NCI-H510A (cell line): ENCODE measurements at places on chromosomes 3 and 15.

DNA sequence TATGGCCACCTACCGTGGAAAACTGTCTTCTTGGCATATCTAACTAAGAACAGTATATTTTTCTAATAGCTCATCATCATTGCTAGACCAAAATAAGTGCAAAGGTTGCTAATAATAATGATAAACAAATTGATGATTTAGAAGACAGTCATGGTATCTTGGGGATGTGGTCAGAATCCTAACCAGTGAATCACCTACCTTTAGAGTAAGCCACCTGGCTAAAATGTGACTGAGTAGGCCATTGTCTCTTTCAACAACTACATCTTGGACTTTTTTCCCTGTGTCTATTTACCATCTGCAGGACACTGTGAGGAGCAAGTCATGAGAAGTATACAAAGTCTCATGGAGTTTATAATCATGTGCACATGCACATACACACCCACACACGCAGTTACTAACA lies 273.5 kb upstream of the SEMA6D start:
- DNase-seq, result no peak

DNA sequence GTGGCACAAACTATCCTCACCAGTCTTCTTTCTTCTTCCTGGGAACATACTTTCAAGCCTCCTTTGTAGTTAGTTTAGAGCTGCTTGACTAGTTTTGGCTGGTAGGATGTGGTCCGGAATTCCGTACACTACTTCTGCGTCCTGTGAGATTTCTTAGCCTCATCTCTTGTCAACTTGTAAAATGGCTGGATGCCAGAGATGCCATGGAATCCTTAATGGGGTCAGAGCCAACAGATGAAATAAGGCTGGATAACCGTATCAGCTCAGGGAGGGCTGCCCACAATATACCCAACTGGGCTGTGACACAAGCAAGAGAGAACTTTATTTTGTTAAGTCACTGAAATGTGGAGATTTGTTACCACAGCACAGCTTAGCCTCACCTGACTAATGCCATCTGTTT lies 466.9 kb upstream of the MDFIC2 start:
- no peak for DNase-seq

- DNase-seq, result peak; percentile 60
Observed at GRCh38 chr3:139934613-139935015, 371 bp upstream of the CLSTN2 start.

DNA sequence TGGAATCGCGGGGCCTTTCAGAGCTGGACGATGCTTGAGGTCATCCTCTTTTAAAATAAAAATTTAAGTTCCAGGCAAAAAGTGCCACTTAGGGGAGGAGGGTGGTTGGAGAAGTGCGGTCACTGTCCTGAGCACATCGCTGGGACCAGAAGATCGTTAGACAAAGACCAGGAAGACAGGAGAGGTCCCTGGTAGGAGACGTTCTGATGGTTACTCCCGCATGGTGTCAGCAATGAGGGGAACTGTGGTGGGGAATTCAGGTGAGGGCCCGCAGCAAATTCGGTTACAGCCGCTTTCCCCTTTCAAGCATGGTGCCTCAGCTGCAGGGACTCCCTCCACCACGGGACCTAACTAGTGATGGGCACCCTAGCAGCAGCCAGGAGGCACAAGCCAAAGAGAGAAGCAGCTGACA lies 1.0 kb upstream of the ISY1 start:
- DNase-seq, result no peak

- DNase-seq, result no peak
Observed at GRCh38 chr3:128503751-128504532, 10.9 kb upstream of the GATA2 start.

GRCh38 chr15:83219026-83219425 lies 11.4 kb upstream of the HDGFL3 start:
- DNase-seq, result no peak

DNA sequence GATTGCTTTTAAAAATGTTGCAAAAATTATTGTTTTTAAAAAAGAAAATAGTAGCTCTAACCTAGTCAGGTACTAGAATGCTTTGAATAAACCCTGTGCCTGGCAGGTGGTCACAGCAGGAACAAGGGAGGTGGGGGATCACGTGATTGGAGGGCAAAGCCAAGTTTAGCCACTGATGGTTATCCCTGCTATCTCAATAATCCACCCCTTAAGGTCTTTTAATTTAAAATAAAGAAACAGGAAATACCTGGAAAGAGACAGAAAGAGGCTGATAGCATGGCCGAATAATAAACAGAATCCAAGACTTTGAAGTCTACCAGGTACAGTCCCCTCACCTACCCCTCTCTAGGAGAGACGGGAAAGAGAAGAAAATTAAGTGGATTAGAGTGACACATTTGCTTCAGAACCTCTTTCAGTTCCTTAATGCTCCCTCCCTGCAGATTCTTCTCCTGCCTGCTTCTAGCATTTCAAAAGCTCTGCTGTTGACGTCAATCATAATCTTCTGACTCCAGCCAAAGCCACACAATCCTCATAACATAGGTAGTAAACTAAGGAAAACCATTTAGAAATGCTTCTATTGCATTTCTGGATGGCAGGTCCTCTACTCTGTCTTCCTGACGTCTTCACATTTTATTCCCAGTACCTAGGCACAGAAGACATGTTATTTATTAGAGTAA lies 303.4 kb upstream of the MME start:
- DNase-seq, result no peak

GRCh38 chr15:98844261-98844660 lies 163.3 kb downstream of the PGPEP1L start:
- DNase-seq, result no peak

- no peak for DNase-seq
Observed at GRCh38 chr15:31049682-31050615, 51.6 kb downstream of the TRPM1 start.

DNA sequence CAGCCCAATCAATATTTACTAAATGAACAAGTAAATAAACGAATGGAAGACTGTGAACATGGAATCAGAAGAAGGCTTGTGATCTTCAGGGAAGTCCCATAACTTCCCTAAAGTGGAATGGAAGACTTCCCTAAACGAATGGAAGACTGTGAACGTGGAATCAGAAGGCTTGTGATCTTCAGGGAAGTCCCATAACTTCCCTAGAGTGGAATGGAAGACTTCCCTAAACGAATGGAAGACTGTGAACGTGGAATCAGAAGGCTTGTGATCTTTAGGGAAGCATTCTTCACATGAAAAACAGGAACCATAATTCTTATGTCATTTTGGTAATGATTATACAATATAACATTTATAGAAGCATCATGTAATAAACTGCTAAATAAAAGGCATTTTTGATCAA lies 38.8 kb downstream of the EOGT start:
- no peak for DNase-seq

DNA sequence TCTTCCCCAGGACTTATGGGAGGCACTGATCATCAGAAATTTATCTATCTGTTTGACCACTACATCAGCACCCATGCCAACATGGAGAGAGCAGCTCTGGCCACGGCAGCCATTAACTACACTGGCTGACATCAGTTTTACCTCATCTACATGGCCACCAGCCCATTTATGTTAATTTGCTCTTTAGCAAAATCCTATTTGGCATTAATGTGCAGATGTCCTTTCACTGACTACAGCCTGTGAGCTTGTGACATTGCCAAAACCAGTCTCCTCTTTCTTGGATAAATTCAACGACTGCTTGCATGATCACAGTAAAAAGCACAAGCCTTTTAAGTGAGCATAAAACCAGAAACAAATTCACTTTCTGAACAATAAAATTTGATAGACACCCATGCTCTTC lies 47.5 kb downstream of the NR1I2 start:
- DNase-seq, result no peak

DNA sequence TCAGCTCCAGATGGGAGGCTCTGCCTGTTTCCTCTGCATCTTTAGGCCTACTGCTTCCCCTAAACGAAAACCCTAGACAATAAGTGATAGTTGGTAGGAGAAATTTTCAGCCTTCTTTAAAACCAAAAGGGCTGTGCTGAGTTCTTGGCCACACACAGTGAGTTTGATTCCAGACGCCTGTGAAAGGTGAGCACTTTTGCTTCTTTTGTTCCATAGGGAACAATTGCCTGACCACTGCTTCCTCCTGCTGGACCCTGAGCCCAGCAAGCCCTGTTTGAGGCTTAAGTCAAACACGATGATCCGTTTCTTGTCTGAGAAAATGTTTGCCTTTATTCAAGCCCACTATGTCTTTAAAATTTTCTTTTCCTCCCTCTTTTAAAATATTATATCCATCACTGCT lies 493.9 kb downstream of the ZIC1 start:
- no peak for DNase-seq

DNA sequence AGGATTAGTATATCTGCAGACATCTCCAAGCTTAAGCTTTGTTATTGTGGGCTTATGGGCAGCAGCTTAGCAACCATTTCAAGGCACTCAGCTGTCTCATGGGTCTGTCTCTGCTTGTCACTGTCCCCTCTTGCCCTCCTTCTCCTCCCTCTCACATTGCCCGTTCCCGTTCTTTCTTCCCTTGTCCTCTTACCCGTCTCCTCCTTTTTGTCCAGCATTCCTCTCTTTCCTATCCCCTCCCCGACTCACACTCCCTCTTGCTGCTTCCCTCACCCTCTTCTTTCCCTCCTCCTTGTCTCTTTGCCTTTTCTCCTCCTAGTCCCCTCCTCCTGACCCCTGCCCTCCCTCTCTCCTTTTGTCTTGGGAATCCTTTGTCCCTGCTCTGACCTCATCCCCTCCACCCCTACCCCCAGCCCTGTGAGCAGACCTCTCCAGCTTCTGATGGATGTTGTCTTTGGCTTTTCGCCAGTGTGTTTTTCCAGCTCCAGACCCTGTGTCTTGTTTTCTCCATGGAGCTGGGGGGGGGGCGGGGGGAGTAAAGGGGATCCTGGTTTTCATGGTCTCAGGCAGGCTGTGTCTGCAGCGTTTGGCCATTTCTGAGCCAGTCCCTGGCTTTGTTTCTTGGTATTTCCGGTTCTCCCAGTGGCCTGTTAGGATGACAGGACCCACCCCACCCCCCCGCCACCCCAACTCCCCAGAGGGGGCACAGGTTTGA lies 47.9 kb upstream of the TRAK1 start:
- peak; percentile 51 for DNase-seq

DNA sequence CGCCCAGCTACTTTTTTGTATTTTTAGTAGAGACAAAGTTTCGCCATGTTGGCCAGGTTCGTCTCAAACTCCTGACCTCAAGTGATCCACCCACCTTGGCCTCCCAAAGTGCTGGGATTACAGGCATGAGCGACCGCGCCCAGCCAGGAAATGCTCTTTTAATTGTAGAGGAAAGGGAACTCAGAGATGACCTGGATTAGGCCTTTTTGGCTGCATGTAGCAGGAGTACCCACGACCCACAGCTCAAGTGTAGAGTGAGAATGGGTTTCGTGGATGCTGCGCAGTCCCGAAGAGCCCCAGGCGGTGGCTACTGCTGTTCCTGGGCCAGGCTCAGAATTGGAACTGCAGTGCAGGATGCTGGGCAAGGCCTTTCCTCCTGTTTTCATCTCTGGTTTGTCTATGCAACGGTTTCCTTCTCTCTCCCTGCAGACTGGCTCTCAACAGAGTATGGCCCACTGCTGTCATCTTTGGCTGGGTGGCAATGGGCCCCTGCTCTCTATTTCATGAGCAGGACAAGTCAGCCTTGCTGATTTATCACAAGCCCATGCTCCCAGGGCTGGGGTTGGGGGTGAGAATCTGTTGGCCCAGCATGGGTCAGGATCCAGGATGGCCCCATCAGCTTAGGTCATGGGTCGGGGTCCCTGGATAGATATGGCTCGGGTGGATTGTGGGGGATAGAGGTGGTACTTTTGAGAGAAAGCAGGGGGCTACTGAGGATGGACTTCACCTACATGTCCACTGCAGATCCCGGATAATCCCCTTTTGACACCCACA lies 51.2 kb downstream of the GASK1A start:
- no peak for DNase-seq

- DNase-seq, result no peak
Observed at GRCh38 chr15:70703096-70703878, 60.1 kb downstream of the UACA start.

- no peak for DNase-seq
Observed at GRCh38 chr3:16841041-16841753, 43.6 kb upstream of the PLCL2 start.

- no peak for DNase-seq
Observed at GRCh38 chr15:60370105-60370868, 27.5 kb downstream of the ANXA2 start.

DNA sequence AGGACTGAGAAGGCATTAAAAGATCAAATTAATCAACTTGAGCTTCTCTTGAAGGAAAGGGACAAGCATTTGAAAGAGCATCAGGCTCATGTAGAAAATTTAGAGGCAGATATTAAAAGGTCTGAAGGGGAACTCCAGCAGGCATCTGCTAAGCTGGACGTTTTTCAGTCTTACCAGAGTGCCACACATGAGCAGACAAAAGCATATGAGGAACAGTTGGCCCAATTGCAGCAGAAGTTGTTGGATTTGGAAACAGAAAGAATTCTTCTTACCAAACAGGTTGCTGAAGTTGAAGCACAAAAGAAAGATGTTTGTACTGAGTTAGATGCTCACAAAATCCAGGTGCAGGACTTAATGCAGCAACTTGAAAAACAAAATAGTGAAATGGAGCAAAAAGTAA lies 149.7 kb upstream of the LRRFIP2 start:
- no peak for DNase-seq

DNA sequence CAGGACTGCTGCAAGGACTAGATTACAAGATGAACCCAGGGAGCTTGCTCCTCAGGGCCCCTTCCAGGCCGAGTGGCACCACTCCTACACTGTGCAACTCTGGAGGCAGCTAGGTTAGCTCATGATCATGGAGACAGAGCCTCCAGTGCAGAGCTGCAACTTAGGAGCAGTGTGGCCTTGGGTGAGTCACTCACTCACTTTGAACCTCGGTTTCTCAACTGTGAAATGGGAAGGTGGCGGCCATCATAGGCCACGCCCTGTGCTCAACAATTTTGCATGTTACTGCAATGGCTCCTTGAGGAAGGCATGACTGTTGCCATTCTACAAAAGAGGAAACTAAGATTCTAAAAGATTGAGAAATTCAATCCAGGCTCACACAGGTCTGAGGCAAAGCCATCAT lies 11.2 kb upstream of the CXCR6 start:
- DNase-seq, result no peak

GRCh38 chr15:45588219-45588875 lies 1.2 kb downstream of the BLOC1S6 start:
- DNase-seq, result no peak

DNA sequence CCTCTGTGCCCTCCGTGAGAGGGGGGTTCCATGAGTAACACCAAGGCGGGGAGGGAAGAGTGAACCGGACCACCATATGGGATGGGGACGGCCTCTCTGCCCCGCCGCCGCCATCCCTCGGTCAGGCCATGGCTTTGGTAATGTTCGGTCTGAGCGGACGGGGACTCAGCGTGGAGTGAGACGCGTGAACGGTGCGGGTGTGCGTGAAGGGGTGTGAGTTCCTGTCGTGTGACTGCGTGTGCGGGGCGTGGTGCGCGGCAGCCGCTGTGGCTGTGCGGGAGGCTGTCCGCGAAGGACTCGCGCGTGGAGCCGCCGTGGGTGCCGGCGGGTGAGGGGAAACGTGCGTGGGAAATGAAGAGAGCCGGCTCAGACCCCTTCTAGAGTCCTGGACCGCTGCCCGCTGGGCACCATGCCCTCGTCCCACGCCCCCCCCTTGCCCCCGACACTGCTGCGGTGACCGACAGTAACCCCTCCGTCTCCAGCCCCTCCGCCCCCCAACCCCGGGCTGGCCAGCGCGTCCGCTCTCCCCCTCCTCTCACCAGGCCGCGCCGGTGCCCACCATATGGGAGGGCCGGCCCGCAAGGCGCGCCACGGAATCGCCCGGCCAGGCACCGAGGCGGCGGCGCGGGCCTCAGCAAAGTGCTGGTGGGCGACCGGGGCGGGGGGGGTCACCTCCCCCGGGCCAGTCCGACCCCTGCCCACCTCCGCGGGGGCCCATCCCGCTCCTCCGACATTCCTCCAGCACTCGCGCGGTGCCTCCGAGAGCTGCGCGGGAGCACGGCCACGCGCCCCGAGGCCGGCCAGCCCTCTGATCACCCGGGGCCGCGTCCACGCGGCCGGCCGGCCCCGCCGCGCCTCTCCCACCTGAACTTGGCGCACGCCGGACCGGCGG lies 589 bp downstream of the KLF15 start:
- DNase-seq, result no peak
